ENCODE measurements at places on chromosomes 6 and 20.

DNA sequence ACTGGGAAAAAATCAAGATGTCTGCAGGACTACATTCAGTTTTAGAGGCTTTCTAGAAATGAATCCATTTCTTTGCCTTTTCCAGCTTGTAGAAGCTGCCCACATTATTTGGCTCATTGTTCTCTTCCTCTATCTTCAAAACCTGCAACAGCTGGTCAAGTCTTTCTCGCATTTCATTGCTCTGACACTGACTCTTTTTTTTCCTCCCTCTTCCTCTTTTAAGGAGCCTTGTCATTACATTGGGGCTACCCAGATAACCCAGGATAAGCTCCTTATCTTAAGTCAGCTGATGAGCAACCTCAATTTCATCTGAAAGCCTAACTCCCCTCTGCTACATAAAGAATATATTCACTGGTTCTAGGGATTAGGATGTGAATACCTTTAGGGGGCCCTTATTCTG lies 53.2 kb upstream of the CEP162 start:
- no peak for DNase-seq

- no peak for DNase-seq
Measured at GRCh38 chr6:138680085-138680484, 93.5 kb upstream of the CCDC28A start.

- DNase-seq, result no peak
Measured at GRCh38 chr20:2038161-2038560, 44.3 kb upstream of the PDYN start.

GRCh38 chr6:1770435-1770843 lies 160.7 kb downstream of the FOXC1 start:
- peak; percentile 7 for DNase-seq

All from stimulated activated CD8-positive, alpha-beta memory T cell treated with anti-CD3 and anti-CD28 coated beads, Interleukin-15, amount 100 ng/mL, for 4 hours (primary cell).